ENCODE measurements at places on chromosomes 13 and 19.
A peak's percentile ranks its signal among the peaks of the same experiment; 100 is the strongest.

DNA sequence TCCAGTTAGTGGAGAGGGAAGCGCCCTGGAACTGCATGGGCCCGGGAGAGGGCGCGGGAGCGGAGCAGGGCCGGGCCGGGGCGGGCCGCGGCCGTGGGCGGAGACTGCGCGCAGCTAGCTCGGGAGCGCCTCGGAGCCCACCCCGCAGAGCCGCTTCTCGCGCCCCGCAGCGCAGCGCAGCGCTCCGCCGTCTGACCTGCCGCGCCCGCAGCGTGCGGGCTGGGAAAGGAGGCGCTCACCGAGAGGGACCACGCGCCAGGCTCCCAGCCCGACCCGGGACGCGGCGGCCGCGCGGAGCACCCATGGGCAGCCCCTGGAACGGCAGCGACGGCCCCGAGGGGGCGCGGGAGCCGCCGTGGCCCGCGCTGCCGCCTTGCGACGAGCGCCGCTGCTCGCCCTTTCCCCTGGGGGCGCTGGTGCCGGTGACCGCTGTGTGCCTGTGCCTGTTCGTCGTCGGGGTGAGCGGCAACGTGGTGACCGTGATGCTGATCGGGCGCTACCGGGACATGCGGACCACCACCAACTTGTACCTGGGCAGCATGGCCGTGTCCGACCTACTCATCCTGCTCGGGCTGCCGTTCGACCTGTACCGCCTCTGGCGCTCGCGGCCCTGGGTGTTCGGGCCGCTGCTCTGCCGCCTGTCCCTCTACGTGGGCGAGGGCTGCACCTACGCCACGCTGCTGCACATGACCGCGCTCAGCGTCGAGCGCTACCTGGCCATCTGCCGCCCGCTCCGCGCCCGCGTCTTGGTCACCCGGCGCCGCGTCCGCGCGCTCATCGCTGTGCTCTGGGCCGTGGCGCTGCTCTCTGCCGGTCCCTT is at the start of gene MLNR:
Gene MLNR, plus strand, starts transcription at position 303 of the 820 bp plus-strand sequence. Its CDS starts 0 bp downstream, at position 303.
- DNase-seq = no peak

GRCh38 chr19:604355-604754 is 14.7 kb downstream of the HCN2 start:
- peak; percentile 46 for DNase-seq

- DNase-seq = no peak
These were observed 2374.6 kb downstream of the PCDH9 start for GRCh38 chr13:64855506-64855905.

GRCh38 chr13:30341815-30342570 is 34.6 kb upstream of the KATNAL1 start:
- no peak for DNase-seq

DNA sequence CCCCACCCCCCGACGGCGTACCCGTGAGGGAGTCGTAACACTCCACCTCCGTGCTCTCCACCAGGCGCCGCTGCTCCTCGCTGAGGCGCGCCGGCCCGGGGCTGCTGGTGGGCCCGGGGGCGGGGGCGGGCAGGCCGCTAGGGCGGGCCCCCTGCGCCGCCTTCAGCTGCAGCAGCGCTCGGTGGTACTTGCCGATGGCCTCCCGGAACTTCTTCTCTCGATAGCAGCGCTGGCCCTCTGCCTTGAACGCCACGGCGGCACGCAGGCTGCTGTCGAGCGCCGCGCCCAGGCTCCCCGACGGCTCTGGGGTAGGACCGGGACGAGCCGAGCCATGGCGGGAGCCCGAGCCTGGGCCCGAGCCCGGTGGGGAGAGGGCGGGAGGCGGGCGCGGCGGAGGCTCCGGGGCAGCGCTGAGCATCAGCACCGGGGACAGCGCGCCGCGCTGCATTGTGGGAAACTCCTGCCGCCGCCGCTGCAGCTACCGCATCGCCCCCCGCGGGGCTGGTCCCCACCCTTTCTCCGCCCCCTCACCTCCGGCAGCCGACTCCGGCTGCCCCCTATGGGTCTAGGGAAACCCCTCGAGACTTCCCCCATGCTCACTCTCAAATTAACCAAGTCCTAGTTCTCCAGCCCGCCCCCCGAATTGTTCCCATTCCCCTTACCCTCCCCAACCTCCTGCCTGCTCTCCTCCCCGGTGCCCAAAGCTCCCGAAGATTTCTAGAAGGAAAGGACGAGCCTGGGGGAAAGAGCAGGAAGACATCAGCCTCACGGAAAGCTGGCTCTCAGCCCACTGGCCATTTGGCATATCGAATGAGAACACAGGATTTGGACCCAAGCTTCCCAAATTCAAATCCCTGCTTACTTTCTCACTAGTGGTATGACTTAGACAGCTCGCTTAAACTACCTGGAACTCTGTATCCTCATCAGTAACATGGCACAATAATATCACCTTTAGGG is at the start of gene TTC9B:
Gene TTC9B, minus strand, starts transcription at position 451 of the 957 bp plus-strand sequence. Its CDS starts 3 bp downstream, at position 448.
- DNase-seq = no peak

DNA sequence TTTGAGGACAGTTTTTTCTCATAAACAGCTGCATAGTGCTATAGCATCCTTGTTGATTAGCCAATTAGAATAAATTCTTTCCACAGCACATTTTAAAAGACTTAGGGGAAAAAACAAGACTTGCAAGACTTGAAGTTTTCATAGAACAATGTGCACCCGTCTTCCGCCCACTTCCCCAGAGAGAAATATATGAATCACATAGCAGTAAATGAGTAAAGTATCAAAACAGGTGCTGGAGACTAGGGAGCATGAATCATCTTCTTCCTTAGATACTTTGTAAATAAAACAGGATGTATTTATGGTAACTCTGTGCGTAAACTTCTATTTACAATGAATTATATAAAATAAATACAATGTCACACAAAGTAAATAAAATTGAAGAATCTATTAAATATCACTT is 75.1 kb downstream of the COL4A2 start:
- no peak for DNase-seq

DNA sequence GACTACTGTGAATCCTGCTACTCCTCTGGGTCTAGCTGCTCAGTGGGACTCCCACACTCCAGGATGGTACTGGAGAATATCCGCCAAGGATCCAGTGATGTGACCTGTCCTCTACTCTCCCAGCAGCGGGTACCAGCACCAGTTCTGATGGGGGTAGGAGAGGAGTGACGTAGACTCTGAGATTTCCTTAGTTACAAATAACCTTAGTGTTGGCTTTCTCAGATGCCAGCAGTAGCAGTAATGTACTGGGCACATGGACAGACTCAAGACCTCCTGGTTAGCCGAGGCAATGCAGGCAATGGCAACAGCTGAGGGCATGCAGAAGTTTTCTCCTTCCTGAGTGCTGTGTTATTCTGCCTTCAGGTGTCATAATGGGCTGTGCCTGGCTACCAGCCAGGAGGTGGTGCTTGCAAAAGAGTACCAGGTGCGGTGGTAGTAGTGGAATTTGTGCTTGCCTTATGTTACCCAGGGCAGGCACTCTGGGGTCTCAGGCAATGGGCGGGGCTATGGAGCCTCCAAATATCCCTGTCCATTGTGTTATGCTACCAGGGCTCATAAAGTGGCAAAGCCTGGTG is 105.3 kb upstream of the KLF5 start:
- DNase-seq = no peak

GRCh38 chr13:101757446-101758039 is 305.1 kb downstream of the ITGBL1 start:
- DNase-seq = no peak

Measured in stimulated activated CD4-positive, alpha-beta T cell treated with anti-CD3 and anti-CD28 coated beads, Interleukin-12 subunit alpha, Interleukin-12 subunit beta, amount 100 ng/mL, for 24 hours (primary cell).